ENCODE measurements at places on chromosomes 2 and 18. TPM values are rescaled to one million over a fixed set of nuclear protein-coding genes. Genes with fewer than 3 reads are reported as not detected.

Gene HNMT
- total RNA-seq, result 16.6 TPM

Gene TM4SF20
- 0.09 TPM for total RNA-seq

Gene FOXI3
- 0.05 TPM for total RNA-seq

Gene GPR39
- total RNA-seq, result 0.09 TPM

Gene ARHGAP28
- 4.7 TPM for total RNA-seq

DNA sequence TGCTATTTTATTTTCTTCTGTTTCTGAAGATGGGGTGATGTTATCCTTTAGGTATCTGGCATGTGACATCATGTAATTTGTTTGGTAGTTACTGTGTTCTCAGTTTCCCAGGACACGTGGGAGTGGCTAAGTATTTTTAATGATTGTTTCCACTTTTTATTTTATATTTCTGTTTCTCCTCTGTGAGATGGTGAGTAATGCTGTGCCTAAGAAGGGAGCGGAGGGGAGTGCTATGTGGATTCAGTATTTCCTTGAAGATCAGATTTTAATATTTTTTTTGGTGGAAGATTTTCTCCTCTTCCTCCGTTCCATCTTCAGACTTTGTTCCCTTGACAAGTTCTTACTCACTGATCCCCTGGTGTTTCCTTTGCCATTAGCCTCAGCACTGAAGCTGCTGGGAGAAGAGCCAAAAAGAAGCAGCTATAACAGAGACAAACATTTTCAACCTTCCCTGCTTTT, 180.0 kb upstream of the MMADHC start:
- H3K27ac ChIP-seq, result peak overlapping the region; percentile 18
- no peak overlapping the region for H3K4me3 ChIP-seq
- H3K4me1 ChIP-seq, result no peaks in the 10 kb centered on the region
- DNase-seq, result no peak
- H3K27me3 ChIP-seq, result no peaks in the 10 kb centered on the region

GRCh38 chr2:209499069-209499468, 75.2 kb downstream of the MAP2 start:
- no peak for DNase-seq
- H3K27ac ChIP-seq, result no peak overlapping the region
- no peaks in the 10 kb centered on the region for H3K4me1 ChIP-seq
- H3K27me3 ChIP-seq, result no peaks in the 10 kb centered on the region
- H3K36me3 ChIP-seq, result no peaks in the 10 kb centered on the region

GRCh38 chr18:26710470-26711096, 154.9 kb downstream of the AQP4 start:
- H3K27me3 ChIP-seq, result no peaks in the 10 kb centered on the region
- peak overlapping the region; percentile 67 for H3K27ac ChIP-seq
- H3K4me1 ChIP-seq, result peaks cover 25% of the 10 kb centered on the region

GRCh38 chr18:41569867-41570266, 385.2 kb upstream of the PIK3C3 start:
- H3K4me3 ChIP-seq, result no peak overlapping the region
- H3K4me1 ChIP-seq, result no peaks in the 10 kb centered on the region
- H3K27ac ChIP-seq, result no peak overlapping the region
- H3K36me3 ChIP-seq, result no peaks in the 10 kb centered on the region

GRCh38 chr2:54871457-54872107, 148.1 kb downstream of the EML6 start:
- DNase-seq, result no peak
- no peaks in the 10 kb centered on the region for H3K36me3 ChIP-seq
- H3K27me3 ChIP-seq, result no peaks in the 10 kb centered on the region
- peaks cover 9% of the 10 kb centered on the region for H3K4me1 ChIP-seq
- no peak overlapping the region for H3K4me3 ChIP-seq
- H3K27ac ChIP-seq, result no peak overlapping the region

DNA sequence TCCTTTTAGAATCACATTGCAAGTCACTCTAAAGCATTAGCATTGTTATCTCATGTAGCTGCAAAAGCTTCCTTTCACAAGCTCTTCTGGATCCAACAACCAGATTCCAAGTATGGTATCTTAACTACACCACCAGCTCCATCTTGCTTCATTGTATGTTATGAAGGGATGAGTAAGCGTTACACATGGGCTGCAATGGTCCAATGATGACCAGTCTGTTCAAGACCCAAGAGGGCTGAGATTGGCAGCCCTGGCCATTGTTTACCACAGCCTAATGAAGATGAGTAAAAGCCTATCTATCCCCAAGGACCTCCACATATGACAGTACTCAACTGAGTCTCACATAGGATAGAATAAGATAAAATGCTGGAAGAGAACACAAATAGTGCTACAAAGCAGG, 6.3 kb downstream of the CFLAR start:
- H3K4me1 ChIP-seq, result peaks cover 50% of the 10 kb centered on the region
- H3K27me3 ChIP-seq, result no peaks in the 10 kb centered on the region
- H3K27ac ChIP-seq, result no peak overlapping the region
- peaks cover 7% of the 10 kb centered on the region for H3K36me3 ChIP-seq
- no peak for DNase-seq

- H3K36me3 ChIP-seq, result peaks cover 40% of the 10 kb centered on the region
- DNase-seq, result no peak
- peaks cover under 1% of the 10 kb centered on the region for H3K4me1 ChIP-seq
- H3K27me3 ChIP-seq, result no peaks in the 10 kb centered on the region
- no peak overlapping the region for H3K4me3 ChIP-seq
- no peak overlapping the region for H3K27ac ChIP-seq
These were observed 22.0 kb upstream of the HES6 start for GRCh38 chr2:238261718-238262375.

DNA sequence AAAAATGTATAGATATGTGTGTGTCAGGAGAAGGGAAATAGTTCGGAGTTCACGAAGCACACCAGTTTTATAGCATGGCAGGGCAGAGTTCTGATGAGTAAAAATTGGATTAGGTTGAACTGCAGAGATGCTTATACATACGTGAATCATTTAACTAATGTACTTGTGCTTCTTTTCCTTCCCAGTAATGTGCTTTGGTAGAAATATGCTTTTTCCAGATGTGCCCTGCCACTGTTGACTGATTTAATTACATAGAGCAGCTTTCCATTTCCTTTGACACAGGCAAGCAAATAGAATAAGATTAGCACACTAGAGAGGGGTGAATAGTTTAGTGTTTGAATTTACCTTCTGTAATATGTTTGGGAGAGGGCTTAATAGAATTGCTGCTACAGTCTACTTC, 28.9 kb upstream of the ARMC9 start:
- H3K4me1 ChIP-seq, result no peaks in the 10 kb centered on the region
- H3K27me3 ChIP-seq, result no peaks in the 10 kb centered on the region
- DNase-seq, result no peak
- H3K27ac ChIP-seq, result no peak overlapping the region
- no peak overlapping the region for H3K4me3 ChIP-seq
- peaks cover 23% of the 10 kb centered on the region for H3K36me3 ChIP-seq

- DNase-seq, result no peak
- peaks cover 5% of the 10 kb centered on the region for H3K27me3 ChIP-seq
- H3K4me3 ChIP-seq, result no peak overlapping the region
- H3K4me1 ChIP-seq, result no peaks in the 10 kb centered on the region
These were observed 46.4 kb upstream of the NPAS2 start for GRCh38 chr2:100773538-100773937.

GRCh38 chr2:234840336-234840735, 111.5 kb upstream of the SH3BP4 start:
- H3K4me3 ChIP-seq, result no peak overlapping the region
- no peaks in the 10 kb centered on the region for H3K27me3 ChIP-seq

DNA sequence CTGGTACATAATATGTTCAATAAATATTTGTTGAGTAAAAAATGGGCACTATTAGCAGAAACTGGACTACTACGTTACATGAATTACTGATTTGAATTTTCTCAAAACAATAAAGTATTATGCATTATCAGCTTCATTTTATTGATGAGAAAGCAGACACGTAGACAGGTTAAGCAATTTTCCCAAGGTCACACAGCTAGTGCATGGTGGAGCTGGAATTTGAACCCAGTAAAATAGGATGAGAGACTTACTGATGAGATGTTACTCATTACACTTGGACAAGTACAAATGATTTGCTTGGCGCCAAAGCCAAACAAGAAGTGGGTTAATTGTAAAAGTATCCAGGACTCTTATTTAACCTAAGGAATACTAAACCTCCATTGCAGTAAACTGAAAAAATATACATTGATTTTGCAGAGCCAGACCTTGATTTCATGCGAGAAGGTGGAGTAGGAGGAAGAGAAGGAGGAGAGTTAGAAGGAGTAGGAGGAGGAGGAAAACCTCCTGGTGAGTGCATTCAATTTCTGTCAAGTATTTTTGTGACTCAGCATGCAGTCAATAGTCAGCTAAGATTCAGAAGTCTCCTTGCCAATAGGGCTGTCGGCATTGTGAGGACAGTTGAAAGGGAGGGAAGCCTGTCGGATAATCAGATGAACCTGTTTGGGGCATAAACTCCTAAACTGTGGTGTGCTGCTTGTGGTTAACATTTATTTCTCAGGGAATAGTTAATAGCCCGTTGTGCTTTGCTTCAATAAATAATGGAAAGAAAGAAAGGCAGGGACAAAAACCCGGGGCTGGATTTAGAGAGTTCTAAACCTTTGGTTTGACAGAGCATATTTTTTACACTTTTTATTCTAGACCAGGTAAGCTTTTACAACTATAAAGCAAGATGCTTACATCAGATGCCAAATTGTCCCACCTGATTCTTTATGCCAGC, 77.0 kb upstream of the TACR1 start:
- H3K27me3 ChIP-seq, result no peaks in the 10 kb centered on the region
- H3K4me3 ChIP-seq, result no peak overlapping the region
- DNase-seq, result no peak
- no peak overlapping the region for H3K27ac ChIP-seq
- no peaks in the 10 kb centered on the region for H3K36me3 ChIP-seq
- no peaks in the 10 kb centered on the region for H3K4me1 ChIP-seq

GRCh38 chr2:112087346-112088020, 32.4 kb downstream of the TMEM87B start:
- no peak overlapping the region for H3K27ac ChIP-seq
- peaks cover 54% of the 10 kb centered on the region for H3K36me3 ChIP-seq
- no peaks in the 10 kb centered on the region for H3K27me3 ChIP-seq
- no peak overlapping the region for H3K4me3 ChIP-seq
- DNase-seq, result no peak
- H3K4me1 ChIP-seq, result no peaks in the 10 kb centered on the region

- no peak overlapping the region for H3K27ac ChIP-seq
- no peaks in the 10 kb centered on the region for H3K36me3 ChIP-seq
- peaks cover 4% of the 10 kb centered on the region for H3K4me1 ChIP-seq
- H3K27me3 ChIP-seq, result no peaks in the 10 kb centered on the region
These were observed 100.7 kb downstream of the EHBP1 start for GRCh38 chr2:62806231-62806630.

DNA sequence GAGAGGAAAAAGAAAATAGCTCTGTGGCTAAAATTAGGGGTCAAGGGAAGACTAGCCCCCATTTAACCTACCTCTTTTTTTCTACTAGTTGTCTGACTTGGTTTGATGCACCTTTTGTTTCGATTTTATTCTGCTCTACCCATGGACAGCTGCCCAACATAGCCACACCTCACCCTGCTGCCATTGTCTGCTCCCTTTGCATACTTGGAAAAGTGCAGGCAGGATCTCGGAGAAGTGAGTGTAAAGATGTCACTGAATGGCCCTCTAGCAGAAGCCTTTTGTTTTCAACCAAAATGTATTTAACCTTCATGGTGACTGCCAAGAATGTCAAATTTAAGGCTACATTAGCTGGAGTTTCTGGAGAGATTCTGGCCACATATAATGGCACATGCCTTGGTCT, 62.9 kb downstream of the SETBP1 start:
- H3K4me3 ChIP-seq, result no peak overlapping the region
- H3K36me3 ChIP-seq, result no peaks in the 10 kb centered on the region
- no peak for DNase-seq
- peaks cover 8% of the 10 kb centered on the region for H3K4me1 ChIP-seq

GRCh38 chr2:75079575-75079974, 119.7 kb downstream of the TACR1 start:
- H3K27me3 ChIP-seq, result no peaks in the 10 kb centered on the region
- H3K4me1 ChIP-seq, result no peaks in the 10 kb centered on the region
- no peaks in the 10 kb centered on the region for H3K36me3 ChIP-seq
